ENCODE measurements at places on chromosomes 12 and 14. TPM values are rescaled to one million over a fixed set of nuclear protein-coding genes. Genes with fewer than 3 reads are reported as not detected.

- DNase-seq: peak; percentile 78
These were observed 393.1 kb upstream of the RGS6 start for GRCh38 chr14:71538938-71539649.

DNA sequence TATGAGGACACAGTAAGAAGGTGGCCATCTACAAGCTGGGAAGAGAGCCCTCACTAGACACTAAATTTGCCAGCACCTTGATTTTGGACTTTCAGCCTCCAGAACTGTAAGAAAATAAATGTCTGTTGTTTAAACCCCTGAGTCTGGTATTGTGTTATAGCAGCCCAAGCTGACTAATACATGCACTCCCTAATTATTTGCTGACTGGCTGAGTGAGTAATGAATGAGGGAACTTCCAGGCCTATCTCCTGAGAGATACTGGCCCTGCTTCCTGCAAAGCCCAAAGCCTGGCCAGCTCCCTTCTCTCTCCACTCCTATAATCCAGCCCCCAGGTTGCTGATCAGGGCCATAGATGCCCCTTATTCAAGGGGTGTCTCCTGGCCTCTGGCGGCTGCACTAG lies 120.0 kb upstream of the NOS1 start:
- DNase-seq: no peak

DNA sequence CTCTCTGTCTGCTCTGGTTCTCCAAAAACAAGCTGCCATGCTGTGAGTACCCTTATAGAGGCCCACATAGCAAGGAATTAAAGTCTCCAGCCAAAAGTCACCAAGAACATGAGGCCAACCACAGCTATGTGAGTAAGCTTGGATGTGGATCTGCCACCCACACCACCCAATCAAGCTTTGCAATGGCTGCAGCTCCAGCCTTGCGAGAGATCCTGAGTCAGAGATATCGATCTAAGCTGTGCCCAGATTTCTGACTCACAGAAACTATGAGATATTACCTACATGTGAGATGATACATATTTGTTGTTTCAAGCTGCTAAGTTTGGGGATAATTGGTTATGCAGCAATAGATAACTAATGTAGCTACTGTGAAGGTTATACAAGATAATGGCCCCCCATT lies 15.5 kb upstream of the TMEM233 start:
- DNase-seq: peak; percentile 67

GRCh38 chr12:48279601-48280000 lies 71.1 kb downstream of the ZNF641 start:
- no peak for DNase-seq

DNA sequence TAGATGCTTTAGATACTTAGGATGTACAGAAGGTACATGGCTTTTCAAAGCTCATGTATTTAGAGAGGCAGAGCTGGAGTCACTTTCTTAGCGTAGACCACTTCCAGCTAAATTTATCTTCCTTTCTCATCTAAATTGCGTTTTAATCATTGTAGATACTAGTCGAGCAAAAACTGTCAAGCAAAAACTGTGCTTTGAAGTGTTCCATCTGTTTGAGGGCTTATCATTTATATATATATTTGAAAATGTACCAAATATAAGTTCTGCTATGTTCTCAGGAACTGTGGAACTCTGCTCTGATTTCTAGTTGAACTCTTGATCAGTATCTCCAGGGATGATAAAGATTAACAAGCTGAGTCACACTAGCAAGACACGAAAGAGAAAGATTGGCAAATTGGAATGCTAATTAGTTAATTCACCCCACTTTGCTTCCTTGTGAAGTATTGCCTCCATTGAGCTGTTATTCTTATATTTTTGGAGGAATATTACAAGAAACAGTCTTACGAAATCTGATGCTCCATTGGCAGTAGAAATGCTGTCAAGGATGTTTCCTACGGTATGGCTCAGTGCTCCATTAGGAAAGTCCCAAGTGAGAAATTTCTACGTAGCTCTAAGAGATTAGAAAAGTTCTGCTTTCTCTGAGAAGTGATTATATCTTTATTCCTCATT lies 310.7 kb downstream of the AEBP2 start:
- peak; percentile 52 for DNase-seq

- DNase-seq: peak; percentile 73
These were observed 44.2 kb upstream of the MMP17 start for GRCh38 chr12:131783915-131784541.

- no peak for DNase-seq
These were observed 15.9 kb upstream of the PAWR start for GRCh38 chr12:79706676-79707075.

DNA sequence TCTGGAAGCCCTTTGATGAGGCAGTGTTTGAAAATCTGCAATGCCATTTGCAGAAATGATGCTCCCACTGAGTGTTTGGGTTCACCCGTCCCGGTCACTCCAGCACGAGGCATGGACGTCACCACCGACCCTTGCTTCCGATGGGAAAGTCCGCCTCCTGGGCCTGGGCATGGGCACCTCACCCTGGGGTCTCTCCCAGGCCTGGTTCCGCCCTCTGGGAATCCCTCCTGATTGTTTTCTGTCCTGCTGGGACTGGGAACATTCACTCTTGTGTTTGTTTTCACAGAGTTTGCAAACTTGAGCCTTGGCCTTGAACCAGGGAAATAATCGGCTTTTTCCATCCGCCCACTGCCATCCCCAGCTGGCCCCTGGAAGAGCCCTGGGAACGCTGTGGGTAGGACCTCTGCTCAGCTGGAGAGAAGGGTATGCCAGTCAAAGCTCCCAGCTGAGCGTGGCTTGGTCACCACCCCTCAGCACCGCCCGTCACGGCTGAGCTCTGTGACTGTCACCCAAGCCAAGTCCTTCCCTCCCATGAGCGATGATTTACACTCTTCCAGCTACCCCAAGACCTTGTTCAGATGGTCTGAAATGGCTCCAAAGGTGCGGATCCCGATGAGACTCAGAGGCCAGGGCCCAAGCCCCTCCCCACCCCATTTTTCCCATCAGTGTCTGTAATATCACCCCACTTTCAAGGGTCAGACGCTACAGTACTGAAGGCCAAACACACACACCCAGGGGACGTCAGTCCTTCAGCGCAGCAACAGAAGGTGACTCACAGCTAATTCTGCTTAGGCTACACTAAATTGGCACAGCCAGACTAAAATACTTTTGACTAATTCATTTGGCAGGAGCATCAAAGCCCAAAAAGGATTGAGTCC lies 34.1 kb upstream of the FZD10 start:
- DNase-seq: no peak

DNA sequence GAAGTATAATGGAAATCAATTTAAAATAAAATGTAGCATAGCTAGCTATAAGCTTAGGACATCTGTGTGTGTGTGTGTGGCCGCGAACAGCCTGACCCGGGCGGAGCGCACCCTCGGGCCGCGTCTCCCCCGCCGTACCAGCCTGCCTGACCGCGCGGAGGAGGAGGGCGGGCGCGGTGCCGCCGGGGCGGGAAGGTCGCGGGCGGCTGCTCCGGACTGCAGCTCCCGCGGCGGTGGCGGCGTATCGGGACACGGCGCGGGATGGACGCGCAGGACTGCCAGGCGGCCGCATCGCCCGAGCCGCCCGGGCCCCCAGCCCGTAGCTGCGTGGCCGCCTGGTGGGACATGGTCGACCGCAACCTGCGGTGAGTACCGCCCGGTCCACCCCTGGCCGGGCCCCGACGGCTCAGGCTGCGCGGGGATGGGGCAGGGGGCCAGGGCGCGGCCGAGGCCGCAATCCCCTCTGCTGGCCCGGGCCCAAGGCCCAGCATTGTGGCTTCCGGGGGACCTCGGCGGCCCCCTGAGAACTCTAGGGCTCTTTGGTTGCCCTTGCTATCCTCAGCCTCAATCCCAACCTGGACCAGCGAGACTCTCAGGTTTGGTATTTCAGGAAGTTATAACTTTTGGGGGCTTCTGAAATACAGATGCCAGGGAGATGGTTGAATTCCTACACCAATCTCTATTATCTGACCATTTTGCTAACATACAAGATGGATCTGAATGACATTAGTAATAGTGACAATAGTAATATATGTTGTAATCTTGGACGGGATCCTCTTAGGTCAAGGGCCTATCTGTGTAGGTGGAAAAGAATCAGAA lies at the start of gene ABHD12B:
Gene ABHD12B (plus strand): TSS at position 140 of the 819 bp plus-strand sequence. CDS start 122 bp downstream, at position 262.
- no peak for DNase-seq

- peak; percentile 92 for DNase-seq
These were observed 44.5 kb downstream of the PSMA6 start for GRCh38 chr14:35336494-35337268.

GRCh38 chr12:126212824-126213223 lies 1147.6 kb downstream of the AACS start:
- no peak for DNase-seq

DNA sequence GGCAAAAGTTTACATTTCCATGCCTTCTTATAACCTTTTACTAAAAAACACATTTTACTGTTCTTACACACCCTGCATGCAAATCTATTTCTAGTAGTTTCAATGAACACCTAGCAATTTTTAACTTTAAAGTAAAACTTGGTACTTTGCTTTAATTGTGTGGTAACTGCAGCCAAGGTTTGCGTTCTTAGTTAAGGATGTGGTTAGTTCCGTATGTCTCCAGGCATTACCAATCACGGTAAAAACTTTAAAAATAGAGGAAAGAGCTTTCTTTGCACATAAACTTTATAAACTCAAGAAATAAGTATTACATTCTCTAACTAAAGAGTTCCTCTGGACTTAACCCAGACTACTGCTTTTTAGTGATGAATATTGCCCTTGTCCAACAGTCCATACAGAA lies 795.2 kb downstream of the SLC16A7 start:
- no peak for DNase-seq

GRCh38 chr12:82593143-82593542 lies 93.6 kb upstream of the TMTC2 start:
- DNase-seq: no peak

GRCh38 chr14:69900603-69901002 lies 21.4 kb downstream of the SMOC1 start:
- DNase-seq: no peak

DNA sequence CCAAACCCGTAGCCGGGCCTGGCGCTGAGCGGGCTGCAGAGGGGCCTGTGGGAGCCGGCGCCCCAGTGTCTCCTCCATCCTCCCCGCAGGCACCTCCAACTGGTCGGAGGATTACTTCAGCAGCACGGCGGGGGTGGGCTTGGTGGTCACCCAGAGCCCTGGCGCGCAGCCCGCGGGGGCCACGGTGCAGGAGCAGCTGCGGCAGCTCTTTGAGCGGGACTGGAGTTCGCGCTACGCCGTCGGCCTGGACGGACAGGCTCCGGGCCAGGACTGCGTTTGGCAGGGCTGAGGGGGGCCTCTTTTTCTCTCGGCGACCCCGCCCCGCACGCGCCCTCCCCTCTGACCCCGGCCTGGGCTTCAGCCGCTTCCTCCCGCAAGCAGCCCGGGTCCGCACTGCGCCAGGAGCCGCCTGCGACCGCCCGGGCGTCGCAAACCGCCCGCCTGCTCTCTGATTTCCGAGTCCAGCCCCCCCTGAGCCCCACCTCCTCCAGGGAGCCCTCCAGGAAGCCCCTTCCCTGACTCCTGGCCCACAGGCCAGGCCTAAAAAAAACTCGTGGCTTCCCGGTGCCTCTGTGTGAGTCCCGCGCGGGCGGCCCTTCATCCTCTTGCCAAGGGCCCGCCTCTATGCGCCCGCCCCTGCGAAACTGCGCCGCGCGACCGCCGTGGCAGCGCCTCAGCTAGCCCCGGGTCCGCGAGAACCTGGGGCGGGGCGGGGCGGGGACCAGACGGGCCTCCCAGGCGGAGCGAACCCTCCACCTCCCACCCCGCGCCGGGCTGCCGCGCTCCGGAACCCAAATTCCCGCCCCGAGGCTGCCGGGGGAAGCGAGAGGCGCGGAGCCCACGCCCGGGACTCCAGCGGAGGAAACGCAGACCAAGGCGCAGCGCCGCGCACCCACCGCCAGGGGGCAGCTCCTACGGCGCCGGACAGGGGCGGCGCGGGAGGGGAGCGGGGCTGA lies 8.3 kb downstream of the PLD4 start:
- DNase-seq: peak; percentile 82

GRCh38 chr12:92257261-92257660 lies 111.6 kb upstream of the BTG1 start:
- DNase-seq: no peak

DNA sequence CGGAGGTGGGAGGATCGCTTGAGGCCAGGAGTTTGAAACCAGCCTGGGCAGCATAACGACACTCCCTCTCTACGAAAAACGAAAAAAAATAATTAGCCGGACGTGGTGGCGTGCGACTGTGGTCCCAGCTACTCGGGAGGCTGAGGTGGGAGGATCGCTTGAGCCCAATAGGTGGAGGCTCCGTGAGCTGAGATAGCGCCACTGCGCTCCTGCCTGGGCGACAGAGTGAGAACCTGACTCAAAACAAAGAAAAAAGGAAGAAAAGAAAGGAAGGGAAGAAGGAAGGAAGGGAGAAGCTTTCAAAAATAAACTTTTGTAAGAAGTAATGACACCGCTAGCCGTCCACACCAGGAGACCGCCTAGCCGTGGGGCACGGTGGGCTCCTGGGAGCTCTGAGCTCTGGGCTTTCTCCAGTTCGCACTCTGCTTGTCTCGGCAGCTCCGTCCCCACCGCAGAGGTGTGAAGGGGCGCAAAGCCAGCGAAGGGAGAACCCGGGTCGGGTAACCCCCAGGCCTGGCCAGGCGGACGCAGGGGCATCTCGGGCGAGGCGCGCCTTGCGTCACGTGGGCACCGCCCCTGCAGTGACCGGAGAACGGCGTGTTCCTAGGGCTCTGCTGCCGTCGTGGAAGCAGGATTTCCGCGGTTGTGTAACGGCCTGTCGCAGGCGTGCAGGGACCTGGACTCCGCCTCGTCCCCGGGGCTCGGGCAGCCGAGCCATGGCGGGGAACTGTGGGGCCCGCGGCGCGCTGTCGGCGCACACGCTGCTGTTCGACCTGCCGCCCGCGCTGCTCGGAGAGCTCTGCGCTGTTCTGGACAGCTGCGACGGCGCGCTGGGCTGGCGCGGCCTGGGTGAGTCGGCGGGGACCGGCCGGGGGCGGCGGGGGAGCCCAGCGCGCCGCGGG lies at the start of gene IRAK3:
Gene IRAK3 (plus strand): TSS at position 631 of the 902 bp plus-strand sequence. CDS start 86 bp downstream, at position 717.
- peak; percentile 41 for DNase-seq

DNA sequence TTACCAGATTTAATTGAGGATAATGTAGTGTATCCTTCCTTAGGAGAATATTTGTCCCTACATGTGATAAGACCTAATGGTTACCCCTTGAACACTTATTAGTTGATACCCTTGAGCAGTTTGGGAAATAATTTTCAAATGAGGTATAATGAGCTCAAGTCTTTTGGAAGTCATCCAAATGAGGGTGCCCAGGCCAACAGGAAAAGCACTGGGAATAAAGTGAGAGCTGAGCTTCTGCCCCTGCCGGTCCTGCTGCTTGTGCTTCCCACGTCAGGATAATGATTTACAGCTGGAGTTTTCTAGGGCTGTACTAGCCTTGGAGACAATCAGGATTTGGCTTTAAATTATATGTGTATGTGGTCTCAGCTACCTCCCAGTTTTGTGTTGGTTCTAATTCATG lies 178.8 kb upstream of the FRMD6 start:
- DNase-seq: peak; percentile 32

ACOT4 gene
- 0.72 TPM for total RNA-seq

KRT78 gene
- total RNA-seq: not detected

PLEKHG7 gene
- total RNA-seq: not detected

CDCA3 gene
- 23.5 TPM for total RNA-seq

CLEC1A gene
- not detected for total RNA-seq

PRH2 gene
- total RNA-seq: not detected

SMIM41 gene
- total RNA-seq: 0.98 TPM

VRTN gene
- total RNA-seq: not detected

RPL10L gene
- total RNA-seq: not detected

GDF3 gene
- not detected for total RNA-seq
